ENCODE measurements at places on chromosomes 4 and X.

DNA sequence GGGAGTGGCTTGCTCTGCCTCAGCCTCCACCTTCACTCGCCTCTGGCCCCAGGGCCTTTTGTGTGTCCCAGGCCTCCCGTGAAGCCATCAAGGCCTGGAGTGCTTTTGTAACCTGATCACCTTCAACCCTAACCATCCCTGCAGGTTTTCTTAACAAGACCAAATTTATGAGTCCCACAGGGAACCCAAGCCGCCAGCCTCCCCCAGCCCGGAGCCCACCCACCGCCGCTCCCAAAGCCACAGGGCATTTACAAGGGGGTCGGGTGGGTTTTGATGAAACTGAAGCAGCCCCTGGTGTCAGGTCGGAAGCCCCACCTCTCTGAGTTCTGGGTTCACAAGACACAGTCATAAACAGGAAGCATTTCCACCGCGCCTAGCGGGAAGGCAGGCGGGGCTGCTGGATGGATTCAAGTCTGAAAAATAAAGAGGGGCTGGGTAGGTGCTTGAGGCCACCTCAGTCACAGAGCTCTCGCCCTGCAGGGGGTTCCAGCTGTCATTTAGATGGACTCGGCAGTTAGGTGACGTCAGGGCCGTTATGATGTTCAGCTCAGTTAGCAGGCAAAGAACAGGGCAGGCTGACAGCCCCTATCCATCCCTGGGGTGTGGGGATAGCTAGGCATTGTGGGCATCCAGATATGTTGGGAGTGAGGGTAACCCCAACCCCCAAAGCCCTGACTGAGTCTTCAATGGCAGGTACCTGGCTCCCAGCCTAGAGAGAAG, 128.5 kb downstream of the BCOR start:
- no peak for DNase-seq

DNA sequence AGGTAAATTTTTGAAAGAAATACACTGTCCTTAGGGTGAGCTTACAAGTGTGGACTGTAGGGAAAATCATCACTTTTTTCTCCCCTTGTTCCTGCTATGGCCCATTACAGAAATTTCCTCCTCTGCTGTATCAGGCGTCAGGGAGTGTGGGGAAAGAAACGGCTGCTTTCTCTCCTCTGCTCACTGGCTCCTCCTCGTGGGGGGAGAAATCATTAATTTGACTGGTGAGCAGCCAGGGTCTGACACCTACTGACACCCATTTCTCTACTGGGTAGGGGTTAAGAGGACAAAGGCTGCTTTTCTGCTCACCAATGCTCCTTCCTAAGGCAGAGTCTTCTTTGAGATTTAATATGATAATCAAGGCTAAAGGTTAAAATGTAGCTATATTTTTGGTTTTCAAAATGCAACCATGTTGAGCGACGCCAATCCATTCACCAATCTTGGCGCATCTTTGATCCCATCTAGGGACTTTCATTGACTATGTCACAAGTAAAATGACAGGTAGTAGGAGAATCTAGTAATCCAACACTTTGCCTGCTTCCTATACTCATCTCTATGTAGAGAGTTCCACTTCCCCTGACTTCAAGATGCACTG, 25.1 kb downstream of the SETD7 start:
- DNase-seq, result peak; percentile 30

GRCh38 chr4:122224348-122224747, 72.2 kb downstream of the BLTP1 start:
- peak; percentile 23 for DNase-seq

GRCh38 chr4:41748074-41748570, 403 bp downstream of the PHOX2B start:
- no peak for DNase-seq

DNA sequence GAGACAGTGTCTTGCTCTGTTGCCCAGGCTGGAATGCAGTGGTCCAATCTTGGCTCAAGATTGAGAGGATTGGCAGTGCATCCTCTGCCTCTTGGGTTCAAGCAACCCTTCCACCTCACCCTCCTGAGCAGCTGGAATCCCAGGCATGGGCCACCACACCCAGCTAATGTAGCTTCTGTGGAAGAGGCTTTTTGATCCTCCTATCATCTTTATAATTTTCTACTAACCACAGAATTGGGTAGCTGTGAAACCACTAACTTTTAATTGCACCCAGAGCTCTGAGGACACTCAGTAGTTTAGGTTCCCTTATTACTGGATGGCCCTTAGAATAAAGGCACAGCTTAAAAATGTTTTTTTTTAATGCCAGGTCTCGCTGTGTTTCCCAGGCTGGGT, 8.9 kb upstream of the AGA start:
- no peak for DNase-seq

DNA sequence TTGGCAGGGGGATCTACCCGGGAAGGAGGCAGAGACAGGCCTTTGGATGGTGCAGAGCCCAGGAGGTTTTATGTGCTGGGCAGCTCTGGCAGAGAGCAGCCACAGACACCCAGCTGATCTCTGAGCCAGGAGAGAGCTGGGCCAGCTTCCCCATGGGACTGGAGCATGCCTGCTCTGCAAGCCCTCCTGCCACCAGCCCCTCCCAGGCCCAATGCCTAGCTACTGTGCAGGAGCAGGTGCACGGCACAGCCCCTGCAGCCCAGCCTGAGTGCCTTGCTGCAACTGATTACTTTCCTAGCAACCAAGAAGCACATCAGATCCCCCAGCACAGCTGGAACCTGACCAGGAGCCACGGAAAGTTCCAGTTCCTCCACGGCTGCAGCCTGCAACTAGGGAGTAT, 57.8 kb upstream of the BEND2 start:
- no peak for DNase-seq

Data from GM23248 (cell line).